Femur (tissue), 1 donor: ENCODE measurements at places on chromosomes 5 and 9.

- DNase-seq, result no peak
These were observed 113.7 kb upstream of the EPB41L4A start for GRCh38 chr5:112532654-112533360.

GRCh38 chr5:172870715-172871461, 36.8 kb downstream of the ERGIC1 start:
- DNase-seq, result peak; percentile 32

GRCh38 chr5:39674209-39675082, 249.7 kb upstream of the DAB2 start:
- no peak for DNase-seq

DNA sequence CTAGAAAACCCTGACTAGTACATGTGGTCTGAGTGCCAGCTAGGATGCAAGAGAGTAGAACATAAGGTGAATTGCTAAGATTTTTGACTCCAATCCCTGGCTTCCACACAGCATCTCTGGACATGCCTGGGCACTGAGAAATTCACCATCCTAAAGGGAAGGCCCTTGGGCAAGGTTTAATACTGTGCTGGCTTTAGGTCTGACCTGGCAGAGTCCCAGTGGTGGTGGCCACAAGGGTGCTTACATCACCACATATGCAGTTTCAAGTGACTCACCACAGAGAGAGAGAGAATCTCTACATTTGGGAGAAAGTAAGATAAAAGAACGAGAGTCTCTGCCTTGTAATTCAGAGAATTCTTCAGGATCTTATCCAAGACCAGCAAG, 661.6 kb upstream of the C9orf72 start:
- peak; percentile 21 for DNase-seq

DNA sequence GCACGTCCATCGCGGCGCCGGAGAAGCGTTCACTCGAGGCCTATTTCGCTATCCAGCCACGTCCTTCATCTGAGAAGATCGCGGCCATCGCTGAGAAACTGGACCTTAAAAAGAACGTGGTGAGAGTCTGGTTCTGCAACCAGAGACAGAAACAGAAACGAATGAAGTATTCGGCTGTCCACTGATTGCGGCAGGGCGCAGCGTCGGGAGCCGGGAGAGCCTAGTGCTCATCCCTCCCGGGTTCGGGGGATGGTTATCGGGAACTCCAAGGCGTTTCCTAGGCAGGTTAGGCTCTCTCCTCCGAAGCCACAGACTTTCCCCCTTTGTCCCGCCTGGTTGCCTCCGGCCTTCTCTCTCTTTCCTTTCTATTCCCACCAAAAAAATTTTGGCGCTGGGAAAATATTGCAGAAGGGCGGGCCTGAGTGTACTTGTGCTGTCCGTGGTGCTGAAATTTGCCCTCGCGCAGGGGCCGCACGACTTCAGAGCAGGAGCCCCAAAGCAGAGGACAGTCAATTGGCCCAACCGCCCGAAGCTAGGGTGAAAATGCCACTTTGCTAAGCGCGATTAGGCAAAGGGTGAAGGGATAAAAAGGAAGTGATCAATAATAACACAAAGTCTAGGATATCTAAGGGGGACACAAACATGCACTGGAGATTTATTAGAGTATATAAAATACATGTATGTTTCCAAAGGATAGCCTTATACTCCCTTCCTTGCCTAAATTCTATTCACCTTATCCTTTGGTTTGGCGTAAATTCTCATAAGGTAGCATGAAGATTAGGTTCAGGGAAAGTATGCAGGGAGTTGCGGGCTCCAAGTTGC, 1.8 kb downstream of the POU4F3 start:
- peak; percentile 80 for DNase-seq

DNA sequence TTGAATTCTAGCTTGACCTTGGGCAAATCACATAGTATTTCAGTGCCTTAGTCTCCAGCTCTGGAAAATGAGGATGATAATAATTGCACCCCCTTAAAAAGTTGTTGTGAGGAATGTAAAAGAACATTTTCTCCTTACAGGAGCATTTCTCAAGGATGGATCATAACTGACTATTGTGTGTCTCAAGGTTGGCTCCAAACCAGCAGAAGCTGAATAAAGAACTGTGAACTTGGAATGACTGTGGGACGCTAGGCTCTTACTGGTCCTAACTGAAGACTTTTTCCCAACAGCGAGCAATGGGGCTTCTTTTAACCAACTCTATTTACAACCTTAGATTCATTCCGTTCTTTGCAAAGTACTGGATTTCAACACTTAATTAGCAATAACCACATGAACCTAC, 26.2 kb upstream of the GLRX start:
- no peak for DNase-seq

DNA sequence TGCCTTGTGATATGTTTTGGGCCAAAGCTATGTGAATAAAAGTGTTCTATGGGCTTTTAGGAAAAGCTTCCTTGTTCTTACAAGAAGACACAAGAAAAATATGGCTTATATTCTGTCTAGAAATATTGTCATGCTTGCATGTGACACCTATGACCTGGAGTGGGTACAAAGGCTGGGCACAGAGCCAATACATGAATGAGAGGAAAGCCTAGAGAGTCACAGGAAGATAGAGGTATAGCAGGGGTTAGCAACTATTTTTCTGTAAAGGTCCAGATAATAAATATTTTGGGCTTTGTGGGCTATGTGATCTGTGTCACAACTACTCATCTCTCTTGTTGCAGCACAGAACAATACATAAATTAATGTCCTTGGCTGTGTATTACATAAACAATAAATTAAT, 196.6 kb upstream of the CD180 start:
- DNase-seq, result no peak

- peak; percentile 56 for DNase-seq
These were observed 586 bp downstream of the HMGXB3 start for GRCh38 chr5:150000990-150001659.

DNA sequence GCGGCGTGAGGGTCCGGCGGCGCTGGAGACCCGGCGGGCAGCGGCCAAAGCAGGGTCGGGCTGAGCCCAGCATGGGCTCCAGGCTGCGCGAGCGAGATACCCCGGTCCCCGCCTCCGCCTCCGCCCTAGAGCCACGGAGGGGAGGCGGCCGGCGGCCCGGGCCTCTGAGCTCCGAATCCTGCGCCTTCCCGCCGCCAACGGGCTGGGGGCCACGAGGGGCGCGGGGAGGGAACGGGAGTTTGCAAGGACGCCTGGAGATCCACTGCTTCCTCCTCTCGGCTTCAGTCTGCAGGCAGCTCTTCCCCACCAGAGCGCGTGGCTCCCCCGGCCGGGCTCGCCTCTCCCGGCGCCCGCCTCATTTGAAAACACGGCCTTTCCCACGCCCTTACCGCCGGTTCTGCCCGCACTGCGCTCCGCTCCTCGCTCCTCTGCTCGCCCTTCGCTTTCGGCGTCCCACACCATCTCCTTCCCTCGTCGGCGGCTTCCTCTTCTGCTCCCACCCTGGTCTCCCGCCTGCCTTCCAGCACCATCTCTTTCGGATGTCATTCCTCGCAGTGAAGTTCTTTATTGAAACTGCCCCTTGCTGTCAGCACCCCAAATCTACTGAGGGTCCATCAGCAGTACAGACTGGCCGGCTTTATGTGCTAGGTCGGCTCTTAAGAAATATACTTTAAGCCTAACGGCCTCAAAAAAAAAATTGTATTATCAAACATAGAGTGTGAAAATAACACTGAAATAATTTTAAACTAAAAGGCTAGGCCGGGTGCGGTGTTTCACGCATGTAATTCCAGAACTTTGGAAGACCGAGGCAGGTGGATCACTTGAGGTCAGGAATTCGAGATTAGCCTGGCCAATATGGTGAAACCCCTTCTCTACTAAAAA, 105.0 kb upstream of the FAM120A start:
- DNase-seq, result peak; percentile 61

GRCh38 chr5:72205431-72206009, 98.2 kb downstream of the MAP1B start:
- no peak for DNase-seq

GRCh38 chr9:69997524-69997923, 46.1 kb upstream of the MAMDC2 start:
- no peak for DNase-seq

GRCh38 chr9:86369810-86370209, 15.6 kb upstream of the TUT7 start:
- DNase-seq, result no peak

- DNase-seq, result no peak
These were observed 18.6 kb downstream of the TMEM252 start for GRCh38 chr9:68522131-68522530.

DNA sequence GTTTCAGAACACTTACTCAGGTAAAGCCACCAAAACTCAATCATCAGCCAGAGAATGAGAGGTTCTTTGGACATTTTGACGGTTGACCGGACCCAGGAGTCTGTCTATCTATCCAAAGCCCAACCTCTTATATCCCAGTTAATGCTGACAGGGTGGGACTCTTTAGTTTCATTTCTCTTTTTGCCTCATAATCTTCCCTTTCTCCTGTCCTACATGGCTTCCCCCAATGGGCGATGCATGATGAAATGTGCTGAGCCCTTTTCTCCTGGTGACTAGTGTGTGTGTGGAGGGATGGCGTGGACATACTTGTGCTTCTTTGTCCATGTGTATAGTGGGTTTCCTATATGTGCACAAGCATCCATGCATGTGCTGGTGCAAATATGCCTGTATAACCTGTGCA, at the start of gene TIMD4:
Gene TIMD4 (minus strand): TSS at position 102 of the 400 bp plus-strand sequence. CDS start 28 bp downstream, at position 74.
- no peak for DNase-seq

GRCh38 chr5:149422366-149423048, 43.4 kb upstream of the IL17B start:
- DNase-seq, result peak; percentile 89

GRCh38 chr9:11192993-11193392, 580.2 kb upstream of the PTPRD start:
- no peak for DNase-seq

DNA sequence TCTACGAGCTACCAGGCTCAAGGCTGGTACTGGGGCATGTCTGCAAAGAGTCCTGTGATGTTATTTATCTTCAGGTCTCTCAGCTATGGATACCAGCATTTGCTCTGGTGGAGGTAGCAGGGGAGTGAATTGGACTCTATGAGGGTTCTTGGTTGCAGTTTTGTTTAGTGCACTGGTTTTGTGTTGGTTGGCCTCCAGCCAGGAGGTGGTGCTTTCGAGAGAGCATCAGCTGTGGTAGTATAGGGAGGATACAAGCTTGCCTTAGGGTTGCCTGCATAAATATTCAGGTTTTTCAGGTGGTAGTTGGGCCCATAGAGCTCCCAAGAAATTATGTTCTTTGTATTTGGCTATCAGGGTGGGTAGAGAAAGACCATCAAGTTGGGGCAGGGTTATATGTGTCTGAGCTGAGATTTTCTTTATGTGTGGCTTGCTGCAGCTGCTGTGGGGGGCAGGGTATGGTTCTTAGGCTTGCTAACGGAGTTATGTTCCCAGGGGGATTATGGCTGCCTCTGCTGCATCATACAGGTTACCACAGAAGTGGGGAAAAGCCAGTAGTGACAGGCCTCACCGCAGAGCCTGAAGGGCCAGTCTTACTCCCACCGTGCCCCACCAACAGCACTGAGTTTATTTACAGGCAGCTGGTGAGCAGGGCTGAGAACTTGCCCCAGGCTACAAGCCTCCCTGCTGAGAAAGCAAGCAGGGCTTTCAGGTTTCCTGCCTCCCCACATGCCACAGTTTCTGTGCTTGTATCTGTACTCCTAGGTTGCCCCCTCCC, 9.7 kb upstream of the RIOK2 start:
- no peak for DNase-seq

DNA sequence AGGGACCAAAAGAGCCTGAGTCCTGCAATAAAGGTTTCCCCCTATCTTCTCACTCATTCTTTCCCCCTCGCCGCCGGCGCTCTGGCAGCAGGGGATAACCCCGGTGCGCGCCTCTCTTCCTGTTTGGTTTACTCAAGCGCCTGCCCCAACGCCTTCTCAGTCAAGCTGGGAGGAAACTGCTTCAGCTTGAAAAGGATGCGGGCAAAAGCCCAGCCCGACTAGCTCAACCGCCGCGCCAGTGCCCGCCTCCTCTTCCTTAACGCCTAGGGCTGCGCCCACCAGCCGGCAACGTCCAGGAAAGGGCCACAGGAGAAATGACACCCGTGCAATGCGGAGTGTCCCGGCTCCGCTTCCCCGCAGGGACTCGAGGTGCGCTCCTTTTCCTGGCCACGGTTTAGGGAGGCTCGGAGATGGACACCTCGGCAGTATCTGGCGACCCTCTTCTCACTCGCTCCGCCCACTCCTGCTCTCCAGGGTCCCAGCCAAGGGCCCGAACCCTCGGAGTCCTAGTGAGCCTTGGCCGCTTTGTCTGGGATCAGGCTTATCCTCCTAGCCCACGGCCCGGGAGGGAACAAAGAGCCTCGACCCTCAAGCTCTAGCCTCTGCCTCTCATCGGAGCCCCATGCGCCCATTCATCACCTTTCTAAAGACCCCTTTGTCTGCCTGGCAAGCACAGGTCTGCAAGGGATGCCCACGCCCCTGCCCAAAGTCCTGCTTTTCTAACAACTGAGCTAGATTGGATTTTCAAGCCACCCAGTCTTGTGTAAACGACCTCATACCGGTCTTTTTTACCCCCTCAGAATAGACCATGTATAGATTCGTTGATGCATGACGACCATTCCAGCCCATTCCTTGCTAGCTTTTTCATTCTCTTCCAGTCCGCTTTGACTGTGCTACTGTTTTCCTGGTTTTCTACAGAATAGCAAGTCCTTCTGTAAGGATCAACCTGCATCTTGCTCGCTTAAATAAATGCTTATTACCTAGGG, 2.0 kb downstream of the ST8SIA4 start:
- peak; percentile 82 for DNase-seq

DNA sequence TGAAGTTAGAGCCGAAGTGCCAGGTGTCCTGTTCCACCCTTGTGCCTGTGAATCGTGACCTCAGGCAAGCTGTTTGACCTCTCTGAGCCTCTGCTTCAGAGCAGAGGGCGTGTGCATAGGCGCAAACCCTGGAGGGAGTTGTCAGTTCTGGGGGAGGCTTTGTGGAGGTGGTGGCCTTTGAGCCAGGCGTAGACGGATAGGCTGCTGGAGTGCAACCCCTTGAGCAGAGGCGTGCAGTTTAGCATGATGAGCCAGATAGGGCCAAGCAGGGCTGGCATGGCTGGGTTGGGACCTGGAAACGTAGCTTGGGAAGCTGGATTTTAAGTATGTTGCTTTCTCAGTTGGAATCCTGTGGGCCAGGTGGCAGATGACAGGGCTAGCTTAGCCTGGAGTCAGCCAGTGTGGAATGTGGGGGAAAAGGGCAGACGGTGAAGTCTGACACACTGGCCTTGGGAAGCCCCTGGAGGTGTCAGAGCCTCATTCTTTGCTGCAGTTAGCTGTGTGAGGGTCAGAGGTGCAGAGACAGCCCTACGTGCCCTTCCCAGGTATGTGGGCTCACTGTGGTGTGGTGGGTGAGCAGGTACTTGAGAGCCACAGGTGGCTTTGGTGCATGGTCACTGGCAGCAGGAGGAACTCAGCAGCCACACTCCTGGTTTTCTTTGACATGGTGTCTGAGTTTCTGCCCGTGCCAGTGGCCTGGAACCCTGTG, 93.4 kb downstream of the DAB2IP start:
- DNase-seq, result no peak

DNA sequence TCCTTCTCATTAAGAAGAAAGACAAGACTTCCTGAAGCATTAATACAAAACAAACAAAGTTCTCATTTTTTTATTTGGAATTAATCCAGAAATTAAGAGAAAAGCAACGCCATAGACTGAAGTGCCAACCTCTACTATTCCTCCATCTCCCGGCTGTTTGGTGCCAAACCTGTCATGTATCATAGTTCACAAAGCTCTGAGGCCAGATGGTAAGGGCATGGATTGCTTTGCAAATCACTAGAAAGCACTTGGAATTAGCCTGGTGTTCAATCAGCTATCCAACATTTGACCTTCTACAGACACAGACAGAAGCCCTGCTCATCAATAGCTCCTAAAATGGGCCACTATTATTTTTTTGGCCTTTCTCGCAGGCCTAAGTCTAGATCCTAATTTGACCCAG, 33.8 kb downstream of the HTR1A start:
- DNase-seq, result no peak

GRCh38 chr5:54234304-54234933, 76.0 kb downstream of the ARL15 start:
- DNase-seq, result no peak
